ENCODE measurements at places on chromosomes 1 and 21. TPM values are rescaled to one million over a fixed set of nuclear protein-coding genes. Genes with fewer than 3 reads are reported as not detected.

Gene RIMKLA
- 0.09 TPM for total RNA-seq

Gene CA6
- not detected for total RNA-seq

Gene DR1
- total RNA-seq = 11.8 TPM

Gene BMP8B
- total RNA-seq = not detected

Gene LCE3E
- total RNA-seq = not detected

Gene PPP2R5A
- total RNA-seq = 23.7 TPM

Gene ANGPTL1
- 6.6 TPM for total RNA-seq

Gene RPL11
- total RNA-seq = 1,073 TPM

Gene DISC1
- total RNA-seq = 4.7 TPM

Gene POU3F1
- total RNA-seq = not detected

DNA sequence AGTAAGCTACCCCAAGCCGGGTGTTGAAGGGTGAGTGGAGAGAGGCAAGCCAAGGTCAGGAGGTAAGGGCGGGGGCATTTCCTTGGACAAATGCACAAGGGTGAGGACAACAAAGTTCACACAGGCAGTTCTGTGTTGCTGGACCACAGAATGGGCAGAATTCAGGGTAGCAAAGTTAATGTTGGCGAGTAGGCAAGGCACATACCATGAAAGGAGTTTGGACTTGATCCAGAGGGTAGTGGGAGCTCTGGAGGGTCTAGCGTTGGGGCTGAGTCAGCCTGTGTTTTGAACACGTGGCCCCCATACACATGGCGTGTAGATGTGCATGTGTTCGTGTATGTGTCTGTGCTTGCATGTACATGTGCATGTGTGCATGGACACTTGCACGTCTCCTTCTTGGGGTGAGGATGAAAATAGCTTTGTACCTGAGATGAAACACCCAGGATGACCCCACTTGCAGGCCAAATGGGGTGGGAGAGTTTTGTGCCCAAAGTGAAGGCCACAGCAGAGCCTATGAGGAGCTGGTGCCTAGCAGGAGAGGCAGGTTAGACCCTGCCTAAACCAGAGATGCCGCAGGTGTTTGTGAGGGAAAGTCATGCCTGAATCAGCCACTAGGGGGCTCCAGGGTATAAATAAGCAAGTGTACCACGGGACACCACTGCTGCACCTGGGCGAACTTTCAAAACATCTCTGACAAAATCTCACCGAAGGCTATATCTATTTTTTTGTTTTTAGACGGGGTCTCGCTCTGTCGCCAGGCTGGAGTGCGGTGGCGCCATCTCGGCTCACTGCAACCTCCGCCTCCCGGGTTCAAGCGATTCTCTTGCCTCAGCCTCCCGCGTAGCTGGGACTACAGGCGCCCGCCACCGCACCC, 21.8 kb downstream of the SLC27A3 start:
- DNase-seq = peak; percentile 78

DNA sequence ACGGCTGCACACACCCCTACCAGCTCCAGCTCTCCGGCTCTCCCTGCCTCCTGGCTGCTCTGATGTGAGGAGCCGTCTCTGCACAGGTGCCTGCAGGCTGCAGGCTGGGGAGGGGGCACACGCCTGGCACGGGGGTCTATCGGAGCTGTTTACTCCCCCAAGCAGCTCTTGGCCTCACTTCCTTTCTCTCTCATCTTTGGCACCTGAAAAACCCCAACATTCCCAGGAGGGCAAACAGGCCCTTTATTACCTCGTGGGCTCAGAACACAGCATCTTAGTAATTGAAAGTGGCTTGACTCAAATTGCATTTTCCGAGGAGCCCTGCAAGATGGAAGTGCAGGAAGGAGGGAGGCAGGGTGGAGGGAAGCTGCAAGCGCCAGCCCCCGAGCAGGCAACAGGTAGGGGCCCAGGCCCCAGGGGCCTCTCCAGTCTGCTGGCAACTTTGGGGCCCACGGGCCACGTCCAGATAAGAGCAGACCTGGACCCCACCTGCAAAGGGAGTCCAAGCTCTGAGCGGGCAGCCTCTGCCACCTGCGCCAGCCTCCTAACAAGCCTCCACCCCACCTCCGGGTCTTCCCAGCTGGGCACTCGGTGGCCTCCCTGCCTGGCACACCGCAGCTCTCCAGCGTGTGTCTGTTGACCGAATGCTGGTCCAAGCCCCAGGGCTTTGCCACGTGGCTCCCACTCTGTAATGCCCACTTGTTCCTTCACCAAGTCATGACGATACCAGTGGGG, 263.6 kb upstream of the VAMP3 start:
- no peak for DNase-seq

- DNase-seq = no peak
These were observed 238.5 kb downstream of the TTLL7 start for GRCh38 chr1:83760226-83761021.

- DNase-seq = peak; percentile 73
These were observed 549.1 kb downstream of the PTBP2 start for GRCh38 chr1:97270508-97271307.

- no peak for DNase-seq
These were observed at the start of gene CD247 for GRCh38 chr1:167518331-167518700. Gene CD247 (minus strand): TSS chr1:167518529. CDS start chr1:167518465, 64 bp downstream.

DNA sequence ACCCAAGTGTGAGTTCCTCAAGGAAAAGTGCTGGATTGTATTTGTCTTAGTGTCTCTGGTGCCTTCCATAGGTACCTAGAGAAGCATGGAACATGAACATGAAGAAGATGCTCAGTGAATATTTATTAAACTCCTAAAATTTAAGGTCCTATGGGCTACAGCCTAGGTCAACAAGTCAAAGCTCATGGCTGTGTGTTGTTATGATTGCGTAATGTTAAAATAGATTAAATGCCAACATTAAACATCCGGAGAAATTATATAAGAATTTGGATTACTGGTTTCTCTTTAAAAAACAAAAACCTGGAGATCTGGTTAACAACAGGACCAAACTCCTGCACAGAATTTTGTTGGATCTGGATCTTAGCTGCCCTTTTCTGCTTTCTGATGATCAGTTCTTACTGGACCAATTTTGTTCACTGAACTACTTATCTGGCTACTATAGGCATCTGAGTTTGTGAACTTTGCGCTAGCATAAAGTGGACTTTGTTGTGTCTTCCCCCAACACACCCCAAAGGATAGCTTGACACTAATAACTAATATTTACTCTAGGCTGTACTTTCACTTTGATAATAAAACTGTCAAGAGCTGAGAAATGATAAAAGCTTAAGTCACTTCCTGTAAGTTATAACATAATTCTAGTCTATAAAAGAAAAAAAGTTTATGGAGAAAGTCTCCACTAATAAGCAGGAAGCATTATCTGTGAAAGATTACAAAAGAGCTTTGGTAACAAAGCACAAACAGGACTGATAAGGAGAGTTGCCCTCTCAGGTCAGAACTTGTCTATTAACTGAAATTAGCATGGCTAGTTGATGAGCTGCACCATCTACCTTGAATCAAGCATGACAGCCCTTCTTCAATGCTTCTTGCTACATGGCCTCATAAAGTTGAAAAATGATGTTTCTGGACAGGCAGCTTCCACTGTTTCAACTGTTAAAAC, 20.7 kb downstream of the F5 start:
- DNase-seq = no peak

GRCh38 chr1:108199201-108199691, 897 bp downstream of the SLC25A24 start:
- peak; percentile 55 for DNase-seq

DNA sequence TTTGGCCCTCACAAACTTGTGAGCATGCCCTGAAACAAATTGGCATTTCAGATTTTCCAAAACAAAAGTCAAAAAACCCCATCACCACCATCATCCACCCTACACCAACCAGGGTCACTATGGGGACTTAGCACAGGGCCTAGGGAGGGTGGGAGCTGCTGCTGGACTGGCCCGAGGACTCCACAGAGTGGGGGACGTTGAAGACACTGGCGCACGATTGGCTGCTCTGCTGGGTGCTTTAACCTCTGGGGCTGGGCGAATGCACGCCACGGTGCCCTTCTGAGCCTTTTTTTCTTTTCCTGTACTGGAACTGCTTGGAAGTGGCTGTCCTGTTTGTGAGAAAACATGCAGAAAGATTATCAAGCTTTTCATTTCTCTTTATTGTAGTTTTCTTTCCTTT, 92.8 kb downstream of the CD247 start:
- no peak for DNase-seq

- DNase-seq = peak; percentile 15
These were observed 574.7 kb upstream of the ZP4 start for GRCh38 chr1:238465449-238465848.

DNA sequence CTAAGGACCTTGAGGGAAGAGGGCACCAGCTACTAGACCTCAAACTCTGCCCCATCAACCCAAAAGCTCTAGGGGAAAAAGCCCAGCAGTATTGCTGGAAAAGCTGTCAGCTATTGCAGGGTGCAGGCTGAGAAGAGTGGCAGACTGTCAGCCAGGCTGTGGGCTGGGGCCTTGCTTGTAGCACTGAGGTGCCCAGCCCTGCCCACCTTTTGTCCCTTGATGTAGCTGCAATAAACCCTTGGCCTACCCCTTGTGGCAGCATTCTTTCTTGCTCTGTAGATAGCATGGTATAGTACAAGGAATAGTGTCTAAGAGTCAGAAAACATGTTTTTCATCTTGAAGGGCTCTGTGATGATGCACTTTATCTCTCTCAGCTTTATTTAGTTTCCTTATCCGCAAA, 39.4 kb downstream of the CDC14A start:
- DNase-seq = no peak

GRCh38 chr1:69410457-69410850, 157.3 kb upstream of the LRRC7 start:
- DNase-seq = no peak

DNA sequence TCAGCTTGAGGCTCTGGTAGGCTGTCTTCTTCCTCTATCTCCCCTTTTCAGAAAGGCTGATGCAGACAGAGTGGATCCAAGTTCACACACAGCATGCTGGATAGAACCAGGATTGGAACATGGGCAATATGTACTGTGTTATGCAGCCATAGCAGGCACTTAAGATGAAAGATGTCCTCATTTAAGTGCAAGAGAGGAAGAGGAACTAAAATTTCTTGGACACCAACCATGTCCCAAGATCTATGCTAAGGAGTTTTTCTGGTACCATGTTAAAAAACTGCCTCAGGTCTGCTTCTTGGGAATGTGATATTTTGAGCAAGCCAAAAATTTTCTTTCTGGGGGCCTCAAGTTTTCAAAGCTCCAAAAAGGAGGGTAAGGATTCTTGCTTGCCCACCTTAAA, 1.2 kb downstream of the SDHB start:
- no peak for DNase-seq

- DNase-seq = no peak
These were observed 75.3 kb upstream of the PALMD start for GRCh38 chr1:99570486-99571089.

DNA sequence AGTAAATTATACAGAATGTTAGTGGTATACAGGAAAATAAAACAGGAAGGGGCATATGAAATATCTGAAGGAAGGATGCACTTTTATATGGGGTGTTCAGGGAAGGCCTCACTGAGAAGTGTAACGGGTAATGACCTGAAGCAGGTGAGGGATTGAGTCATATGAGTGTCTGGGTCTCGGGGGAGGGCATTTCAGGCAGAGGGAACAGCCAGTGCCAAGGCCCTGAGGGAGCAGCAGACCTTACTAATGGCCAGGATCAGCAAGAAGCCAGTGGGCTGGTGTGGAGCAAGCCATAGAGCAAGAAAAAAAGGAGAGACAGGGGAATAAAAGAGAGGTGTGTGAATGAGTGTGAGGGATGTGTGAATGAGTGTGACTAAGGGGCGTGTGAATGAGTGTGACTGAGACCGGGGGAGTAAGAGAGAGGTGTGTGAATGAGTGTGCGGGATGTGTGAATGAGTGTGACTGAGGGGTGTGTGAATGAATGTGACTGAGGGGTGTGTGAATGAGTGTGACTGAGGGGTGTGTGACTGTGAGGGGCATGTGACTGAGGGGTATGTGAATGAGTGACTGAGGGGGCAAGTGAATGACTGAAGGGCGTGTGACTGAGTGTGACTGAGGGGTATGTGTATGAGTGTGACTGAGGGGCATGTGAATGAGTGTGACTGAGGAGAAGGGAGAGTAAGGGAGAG, 107.2 kb downstream of the GLIS1 start:
- DNase-seq = no peak

GRCh38 chr1:87053446-87053845, 139.0 kb downstream of the HS2ST1 start:
- DNase-seq = no peak

DNA sequence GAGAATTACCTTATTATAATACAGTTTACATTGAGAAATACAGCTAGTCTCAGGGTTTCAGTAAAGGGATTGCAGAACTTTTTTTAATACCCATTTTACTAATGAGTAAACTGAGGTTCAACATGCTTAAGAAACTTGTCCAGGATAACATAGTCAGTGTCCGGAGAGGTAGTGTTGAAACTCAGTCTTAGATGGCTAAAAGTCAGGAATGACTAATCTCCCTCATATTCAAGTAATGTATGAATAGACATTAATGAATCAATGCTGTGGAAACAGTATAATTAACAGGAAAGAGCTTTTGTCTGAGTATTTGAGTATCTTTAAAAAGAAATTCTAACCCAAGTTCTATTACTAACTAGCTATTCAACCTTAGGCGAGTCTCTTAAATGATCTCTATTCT, 397.6 kb downstream of the PLA2G4A start:
- DNase-seq = no peak

- DNase-seq = peak; percentile 77
These were observed 40.4 kb upstream of the GOLT1A start for GRCh38 chr1:204254031-204254661.

DNA sequence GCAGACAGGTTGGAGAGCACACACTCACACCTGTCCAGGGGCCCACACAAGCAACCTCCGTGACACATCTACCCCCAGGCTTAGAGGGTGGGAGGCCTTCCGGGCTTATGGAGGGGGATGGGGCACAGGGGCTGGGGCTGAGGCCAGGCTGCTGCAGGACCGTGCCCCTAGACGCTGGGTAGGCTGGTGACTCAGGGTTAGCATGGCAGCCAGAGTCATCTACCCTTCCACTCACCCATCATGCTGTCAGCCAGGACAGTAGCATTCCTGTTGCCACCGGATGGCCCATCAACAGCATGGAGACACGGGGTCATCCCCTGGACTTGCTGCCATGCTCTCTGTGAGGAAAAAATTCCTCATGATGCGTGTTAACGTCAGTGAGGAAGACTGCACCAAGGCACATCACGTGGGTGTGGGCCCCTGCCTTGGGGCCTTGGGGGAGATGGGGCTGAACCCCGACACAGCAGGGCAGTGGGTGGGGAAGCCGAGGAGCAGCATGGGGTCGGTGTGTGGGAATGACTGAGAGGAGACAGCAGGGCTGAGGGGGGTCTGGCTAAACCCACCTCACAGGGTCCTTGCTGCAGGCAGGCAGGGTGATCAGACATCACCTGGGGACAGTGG, 52.8 kb downstream of the WNT9A start:
- DNase-seq = no peak

DNA sequence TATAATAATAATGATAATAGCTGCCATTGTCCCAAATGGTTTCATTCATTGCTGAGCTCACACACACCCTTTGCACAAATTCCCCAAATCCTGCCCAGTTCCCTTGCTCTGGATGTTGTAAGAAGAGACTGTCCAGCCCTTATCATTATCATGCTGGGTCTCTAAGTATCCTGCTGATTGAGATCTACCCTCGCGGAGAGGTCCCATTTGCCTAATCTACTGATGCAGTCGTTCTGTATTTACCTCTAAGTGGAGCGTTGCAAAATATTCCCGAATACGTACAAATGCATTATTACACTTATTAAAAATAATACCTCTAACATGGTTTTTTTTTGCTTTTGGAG, 51.2 kb downstream of the TNFRSF8 start:
- DNase-seq = no peak
